Stimulated activated CD4-positive, alpha-beta T cell treated with anti-CD3 and anti-CD28 coated beads, Interleukin-15, amount 100 ng/mL, for 1 hour (primary cell): ENCODE measurements at places on chromosomes 6 and 20.

GRCh38 chr6:6806844-6807518 lies 218.5 kb downstream of the LY86 start:
- DNase-seq = no peak

- no peak for DNase-seq
Measured at GRCh38 chr6:108423982-108424705, 129.3 kb downstream of the AFG1L start.

GRCh38 chr6:138145402-138145801 lies 16.3 kb upstream of the ARFGEF3 start:
- DNase-seq = no peak

- no peak for DNase-seq
Measured at GRCh38 chr20:57448764-57449354, 57.7 kb downstream of the RBM38 start.

GRCh38 chr6:6455272-6455671 lies 133.2 kb upstream of the LY86 start:
- no peak for DNase-seq

DNA sequence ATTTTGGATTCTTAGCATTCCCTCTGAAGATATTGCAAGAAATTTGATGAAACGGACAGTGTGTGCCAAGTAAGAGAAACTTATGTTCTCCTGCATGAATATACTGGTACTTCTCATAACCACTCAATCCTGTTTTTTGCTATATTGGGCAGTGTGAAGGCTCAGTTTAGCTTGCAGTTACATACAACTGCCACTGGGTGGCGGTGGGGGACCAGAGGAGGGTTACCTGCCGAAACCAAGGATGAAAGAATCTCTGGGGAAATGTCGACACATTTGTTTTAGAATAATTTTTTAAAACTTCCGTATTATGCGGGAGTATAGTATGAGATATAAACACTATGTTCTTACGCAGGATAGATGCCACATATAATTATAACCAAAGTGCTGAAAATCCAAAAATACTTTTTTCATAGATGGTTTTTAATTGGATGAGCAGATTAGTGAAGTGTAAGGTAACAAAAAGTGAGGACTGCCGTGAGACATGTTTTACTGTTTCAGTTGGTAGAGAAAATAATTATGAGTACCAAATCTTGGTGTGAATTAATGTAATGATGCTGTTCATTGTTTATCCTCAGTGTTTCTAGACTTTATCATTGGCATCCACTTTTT lies 9.7 kb downstream of the TRMT11 start:
- peak; percentile 42 for DNase-seq

- no peak for DNase-seq
Measured at GRCh38 chr20:53221731-53222130, 249.6 kb downstream of the TSHZ2 start.

GRCh38 chr6:2314641-2315040 lies 69.2 kb upstream of the GMDS start:
- no peak for DNase-seq

DNA sequence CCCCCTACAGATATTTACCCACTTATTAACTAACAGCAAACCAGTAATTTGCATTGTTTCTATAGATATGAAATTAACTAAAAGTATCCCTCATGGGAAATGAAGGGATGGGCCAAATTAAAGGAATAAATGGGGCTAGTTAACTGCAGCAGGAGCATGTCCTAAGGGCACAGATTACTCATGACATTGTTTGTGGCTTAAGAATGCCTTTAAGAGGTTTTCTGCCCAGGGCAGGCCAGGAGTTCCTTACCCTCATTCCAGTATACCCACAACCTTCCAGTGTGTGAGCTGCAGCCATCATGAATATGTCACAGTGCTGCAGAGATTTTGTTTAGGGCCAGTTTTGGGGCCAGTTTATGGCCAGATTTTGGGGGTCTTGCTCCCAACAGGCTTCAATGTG lies 1101.9 kb downstream of the PRIM2 start:
- DNase-seq = no peak

DNA sequence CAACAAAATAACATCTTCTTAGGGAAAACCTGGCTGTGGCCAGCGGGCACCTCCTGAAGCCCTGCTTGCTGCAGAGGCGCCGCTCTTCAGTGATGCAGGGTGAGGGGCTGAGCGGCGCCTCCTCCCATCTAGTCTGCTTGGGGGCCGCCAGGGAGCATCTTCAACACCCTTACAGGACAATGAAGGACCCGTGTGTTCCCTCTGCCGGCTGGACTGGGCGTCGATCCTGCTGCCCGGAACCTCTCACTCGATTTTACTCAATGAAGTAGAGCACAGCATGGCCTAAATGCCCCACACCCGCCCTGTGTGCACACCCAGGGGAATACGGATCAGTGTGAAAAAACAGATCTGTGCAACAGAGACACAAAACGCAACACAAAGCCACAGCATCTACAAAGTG lies 28.5 kb upstream of the MPC1 start:
- no peak for DNase-seq

- no peak for DNase-seq
Measured at GRCh38 chr6:133300896-133301295, 59.7 kb downstream of the EYA4 start.

DNA sequence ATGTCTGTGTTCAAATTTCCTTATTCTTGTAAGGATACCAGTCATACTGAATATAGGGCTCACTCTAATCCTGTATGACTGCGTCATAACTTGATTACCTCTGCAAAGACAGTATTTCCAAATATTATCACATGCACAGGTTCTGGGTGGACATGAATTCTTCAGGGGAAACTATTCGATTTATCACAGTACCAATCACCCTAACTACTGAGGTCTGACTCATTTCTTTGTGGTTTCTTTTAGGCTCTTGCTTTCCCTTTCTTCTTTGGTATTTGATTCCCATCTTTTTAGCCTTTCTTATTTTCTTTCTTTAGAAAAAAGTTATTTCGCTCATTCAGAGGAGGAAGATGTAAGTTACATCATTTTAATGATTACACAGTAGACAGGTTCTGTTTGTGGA lies 40.3 kb upstream of the TBX18 start:
- DNase-seq = no peak

GRCh38 chr6:16667509-16667908 lies 93.8 kb downstream of the ATXN1 start:
- DNase-seq = no peak

GRCh38 chr6:93164781-93165180 lies 254.6 kb downstream of the EPHA7 start:
- no peak for DNase-seq

GRCh38 chr20:5316188-5317158 lies at the start of gene PROKR2:
Gene PROKR2 (minus strand): TSS chr20:5316954. CDS start chr20:5314369, 2,585 bp downstream.
- DNase-seq = no peak

DNA sequence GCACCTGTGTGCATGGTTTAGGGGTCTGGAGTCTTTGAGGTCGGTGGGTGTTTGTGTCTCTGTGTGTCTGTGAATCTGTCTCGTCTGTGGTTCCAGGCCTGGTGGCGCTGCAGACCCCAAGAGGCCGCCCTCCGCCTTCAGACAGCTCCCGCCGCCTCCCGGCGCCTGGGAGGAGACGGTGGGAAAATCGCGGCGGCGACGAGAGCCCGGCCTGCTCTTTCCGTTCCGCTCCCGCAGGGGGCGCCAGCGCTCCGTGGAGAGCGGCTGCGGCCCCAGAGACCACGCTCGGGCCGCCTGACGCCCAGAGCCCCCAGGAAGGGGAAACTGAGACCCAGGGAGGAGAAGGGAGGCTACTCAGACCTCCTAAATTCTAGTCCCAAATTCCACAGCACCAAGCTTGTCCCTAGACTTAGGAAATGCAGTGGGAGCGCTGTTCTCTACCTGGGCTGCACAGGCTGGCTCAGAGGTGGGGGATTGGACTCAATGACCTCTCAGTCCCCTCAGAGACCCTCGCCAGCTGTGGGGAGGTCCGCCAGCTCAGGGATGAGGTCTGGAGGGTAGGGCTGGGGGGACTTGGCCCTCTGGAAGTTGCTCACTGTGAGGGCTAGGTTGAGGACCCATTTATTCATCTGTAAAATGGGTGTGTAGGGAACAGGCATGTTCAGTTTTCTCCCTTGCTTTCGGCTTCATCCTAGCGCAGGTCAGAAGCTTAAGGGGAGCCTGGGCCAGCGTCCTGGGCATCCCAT lies 36.9 kb upstream of the BLCAP start:
- peak; percentile 33 for DNase-seq

GRCh38 chr6:153149891-153150290 lies 18.8 kb upstream of the RGS17 start:
- no peak for DNase-seq

GRCh38 chr6:132298344-132298949 lies 102.8 kb downstream of the MOXD1 start:
- no peak for DNase-seq
